ENCODE measurements at places on chromosomes 7 and 10.

- no peak for DNase-seq
These were observed 35.8 kb downstream of the PARP12 start for GRCh38 chr7:140026935-140027334.

GRCh38 chr10:3265088-3265487, 92.5 kb upstream of the PITRM1 start:
- DNase-seq = no peak

- DNase-seq = no peak
These were observed 3.2 kb upstream of the RAB18 start for GRCh38 chr10:27500886-27501285.

GRCh38 chr10:69939061-69939460, 113.6 kb upstream of the MACROH2A2 start:
- no peak for DNase-seq

GRCh38 chr7:108246227-108246837, 116.2 kb upstream of the LAMB4 start:
- DNase-seq = peak; percentile 18

DNA sequence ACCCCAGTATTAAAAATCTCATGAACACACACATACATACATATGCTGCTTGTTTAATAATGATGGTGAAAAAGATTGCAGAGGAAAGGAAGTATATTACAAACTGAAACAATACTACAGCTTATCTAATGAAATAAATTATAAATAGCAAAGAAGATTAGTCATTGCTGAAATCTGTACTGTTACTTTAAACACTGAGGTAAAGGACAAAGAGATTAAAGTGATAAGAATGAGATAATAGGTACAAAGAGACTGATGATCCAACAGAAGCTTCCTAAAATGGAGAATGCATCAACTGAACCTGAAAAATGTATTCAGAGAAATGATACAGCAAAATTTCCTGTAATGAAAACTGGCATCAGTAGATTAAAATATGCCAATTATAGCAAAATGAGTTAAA, 91.5 kb upstream of the KCND2 start:
- no peak for DNase-seq

- DNase-seq = peak; percentile 39
These were observed 163.9 kb upstream of the PPP1R3A start for GRCh38 chr7:114082642-114083165.

- DNase-seq = no peak
These were observed 25.9 kb upstream of the RBM20 start for GRCh38 chr10:110618230-110618610.

All from right renal pelvis (tissue), 4 donors.